ENCODE measurements at places on chromosomes 1 and 21. TPM values are rescaled to one million over a fixed set of nuclear protein-coding genes. Genes with fewer than 3 reads are reported as not detected.

GRCh38 chr1:232327269-232327668 lies 302.7 kb downstream of the SIPA1L2 start:
- H3K27me3 ChIP-seq: no peaks in the 10 kb centered on the region
- no peak for DNase-seq
- no peaks in the 10 kb centered on the region for H3K36me3 ChIP-seq
- no peaks in the 10 kb centered on the region for H3K4me1 ChIP-seq
- H3K4me3 ChIP-seq: no peak overlapping the region

DNA sequence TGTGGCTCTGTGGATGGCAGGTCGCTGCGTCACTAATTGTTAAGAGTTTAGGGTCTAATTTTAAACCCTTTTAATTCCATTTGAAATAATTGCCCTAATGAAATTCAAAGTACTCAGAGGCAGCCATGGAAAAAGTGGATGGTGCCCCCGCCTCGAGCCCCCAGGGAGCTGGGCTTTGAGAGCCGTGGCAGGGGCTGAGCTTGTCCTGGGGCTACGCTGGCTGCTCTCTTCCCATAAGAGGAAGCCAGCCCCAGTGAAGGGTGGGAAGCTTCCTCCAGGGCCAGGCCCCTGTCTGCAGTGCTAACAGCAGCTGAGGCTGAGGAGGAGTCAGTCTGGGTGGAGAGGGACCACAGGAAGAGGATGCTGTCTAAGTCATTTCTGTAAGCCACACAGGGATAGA lies 315.0 kb upstream of the POU3F1 start:
- no peaks in the 10 kb centered on the region for H3K27me3 ChIP-seq
- no peak overlapping the region for H3K27ac ChIP-seq
- no peak overlapping the region for H3K4me3 ChIP-seq
- no peaks in the 10 kb centered on the region for H3K36me3 ChIP-seq

GRCh38 chr1:156673387-156674121 lies 3.7 kb downstream of the NES start:
- H3K4me1 ChIP-seq: no peaks in the 10 kb centered on the region
- H3K27ac ChIP-seq: no peak overlapping the region
- no peaks in the 10 kb centered on the region for H3K36me3 ChIP-seq
- DNase-seq: no peak
- H3K4me3 ChIP-seq: no peak overlapping the region
- no peaks in the 10 kb centered on the region for H3K27me3 ChIP-seq

The SMIM1 gene
- 2.6 TPM for total RNA-seq

The ELAPOR1 gene
- 0.18 TPM for total RNA-seq

The AADACL3 gene
- not detected for total RNA-seq

GRCh38 chr1:167698313-167698712 lies 23.5 kb upstream of the MPZL1 start:
- H3K27me3 ChIP-seq: no peaks in the 10 kb centered on the region
- no peak overlapping the region for H3K27ac ChIP-seq
- DNase-seq: no peak
- no peaks in the 10 kb centered on the region for H3K36me3 ChIP-seq
- no peak overlapping the region for H3K4me3 ChIP-seq
- peaks cover 10% of the 10 kb centered on the region for H3K4me1 ChIP-seq
